ENCODE measurements at places on chromosomes 3 and 15.

DNA sequence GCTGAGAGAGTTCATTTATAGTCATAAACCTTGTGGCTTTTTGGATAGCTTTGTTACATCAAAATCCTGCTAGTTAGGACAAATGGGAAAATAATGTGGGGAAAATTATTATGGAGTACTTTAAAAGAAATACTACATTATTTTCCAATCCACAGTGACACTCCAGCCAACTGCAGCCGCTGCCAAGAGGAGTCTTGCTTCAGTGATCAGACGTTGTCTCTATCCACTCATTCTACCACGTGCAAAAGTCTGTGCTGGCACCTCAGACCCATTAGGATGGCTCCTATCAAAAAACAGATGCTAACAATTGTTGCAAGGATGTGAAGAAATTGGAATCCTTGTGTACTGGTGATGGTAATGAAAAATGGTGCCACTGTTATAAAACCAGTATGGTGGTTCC, 128.6 kb upstream of the IQSEC1 start:
- DNase-seq, result no peak

- DNase-seq, result no peak
These were observed 50.8 kb upstream of the MUC13 start for GRCh38 chr3:124985349-124985748.

- no peak for DNase-seq
These were observed 108.7 kb downstream of the SLMAP start for GRCh38 chr3:57864853-57865252.

DNA sequence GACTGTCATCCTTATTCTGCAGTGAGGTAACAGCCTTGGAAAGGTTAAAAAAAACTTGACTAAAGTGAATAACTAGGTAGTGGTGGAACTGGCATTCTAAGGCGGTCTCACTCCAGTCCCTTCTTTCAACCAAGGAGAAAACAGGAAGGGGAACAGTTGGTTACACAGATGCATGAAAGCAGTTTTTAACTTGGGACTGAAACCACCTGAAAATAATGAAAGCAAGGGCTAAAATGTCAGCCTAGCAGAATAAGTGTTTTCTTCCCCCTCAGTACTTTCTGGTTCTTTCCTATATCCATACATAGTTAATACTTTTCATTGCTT, 748 bp upstream of the AVEN start:
- DNase-seq, result no peak

DNA sequence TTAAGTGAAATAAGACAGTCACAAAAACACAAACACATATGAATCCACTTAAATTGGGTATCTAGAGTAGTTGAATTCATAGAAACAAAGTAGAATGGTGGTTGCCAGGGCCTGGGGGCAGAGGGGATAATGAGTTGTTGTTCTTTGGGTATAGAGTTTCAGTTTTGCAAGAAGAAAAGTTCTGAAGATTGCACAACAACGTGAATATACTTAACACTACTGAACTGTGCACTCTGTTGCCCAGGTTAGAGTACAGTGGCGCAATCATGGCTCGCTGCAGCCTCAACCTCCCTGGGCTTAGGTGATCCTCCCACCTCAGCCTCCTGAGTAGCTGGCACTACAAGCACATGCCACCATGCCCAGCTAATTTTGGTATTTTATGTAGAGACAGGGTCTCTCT, 14.9 kb downstream of the GRAMD2A start:
- DNase-seq, result no peak
